ENCODE measurements at places on chromosomes 7 and 10.

DNA sequence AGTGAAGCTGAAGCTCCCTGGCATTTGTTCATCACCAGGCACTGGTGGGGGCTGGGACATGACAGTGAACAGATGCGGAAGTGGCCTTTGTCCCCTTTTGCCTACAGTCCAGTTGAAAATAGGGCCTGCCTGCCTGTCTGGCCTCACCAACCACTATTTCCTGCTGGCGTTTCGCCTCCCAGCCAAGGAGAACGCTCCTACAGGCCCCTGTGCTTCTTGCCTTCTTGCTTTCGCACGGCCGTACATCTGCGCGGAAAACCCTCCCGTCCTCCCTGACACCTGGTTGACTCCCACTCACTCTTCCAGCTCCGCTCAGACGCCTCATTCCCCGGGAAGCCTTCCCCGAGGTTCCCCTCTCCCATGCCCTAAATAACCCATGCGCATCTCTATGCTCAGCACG, 317.3 kb downstream of the PRPF18 start:
- no peak overlapping the region for H3K4me3 ChIP-seq
- no peak overlapping the region for H3K27ac ChIP-seq
- DNase-seq = no peak
- H3K4me1 ChIP-seq = peaks cover 2% of the 10 kb centered on the region
- no peaks in the 10 kb centered on the region for H3K36me3 ChIP-seq

- no peak for DNase-seq
- no peak overlapping the region for H3K27ac ChIP-seq
- H3K36me3 ChIP-seq = peaks cover 2% of the 10 kb centered on the region
- H3K27me3 ChIP-seq = peaks cover 42% of the 10 kb centered on the region
- H3K4me3 ChIP-seq = no peak overlapping the region
These were observed 486 bp upstream of the SORCS1 start for GRCh38 chr10:107164992-107165391.

DNA sequence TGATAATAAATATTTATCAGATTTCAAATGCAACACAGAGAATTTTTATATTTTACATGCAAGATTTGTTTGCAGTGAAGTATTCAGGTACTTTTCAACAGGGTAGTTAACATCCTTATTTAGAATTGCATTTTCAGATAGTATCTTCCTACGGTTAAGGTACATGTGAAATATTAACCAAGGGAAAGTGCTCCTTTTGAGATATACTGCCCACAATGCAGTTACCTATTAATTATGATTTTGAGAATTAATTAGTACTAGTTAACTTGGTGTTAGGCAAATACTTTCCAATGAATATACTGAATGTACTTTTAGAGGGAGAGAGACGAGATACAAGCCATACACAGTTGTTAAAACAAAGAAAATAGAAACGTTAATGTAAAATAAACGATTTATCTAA, 206.2 kb upstream of the YAE1 start:
- no peak overlapping the region for H3K27ac ChIP-seq
- H3K36me3 ChIP-seq = no peaks in the 10 kb centered on the region
- no peak for DNase-seq
- H3K4me1 ChIP-seq = peaks cover 4% of the 10 kb centered on the region

- peaks cover 23% of the 10 kb centered on the region for H3K4me1 ChIP-seq
- no peaks in the 10 kb centered on the region for H3K27me3 ChIP-seq
These were observed 107.2 kb downstream of the ARHGAP21 start for GRCh38 chr10:24616536-24616935.

DNA sequence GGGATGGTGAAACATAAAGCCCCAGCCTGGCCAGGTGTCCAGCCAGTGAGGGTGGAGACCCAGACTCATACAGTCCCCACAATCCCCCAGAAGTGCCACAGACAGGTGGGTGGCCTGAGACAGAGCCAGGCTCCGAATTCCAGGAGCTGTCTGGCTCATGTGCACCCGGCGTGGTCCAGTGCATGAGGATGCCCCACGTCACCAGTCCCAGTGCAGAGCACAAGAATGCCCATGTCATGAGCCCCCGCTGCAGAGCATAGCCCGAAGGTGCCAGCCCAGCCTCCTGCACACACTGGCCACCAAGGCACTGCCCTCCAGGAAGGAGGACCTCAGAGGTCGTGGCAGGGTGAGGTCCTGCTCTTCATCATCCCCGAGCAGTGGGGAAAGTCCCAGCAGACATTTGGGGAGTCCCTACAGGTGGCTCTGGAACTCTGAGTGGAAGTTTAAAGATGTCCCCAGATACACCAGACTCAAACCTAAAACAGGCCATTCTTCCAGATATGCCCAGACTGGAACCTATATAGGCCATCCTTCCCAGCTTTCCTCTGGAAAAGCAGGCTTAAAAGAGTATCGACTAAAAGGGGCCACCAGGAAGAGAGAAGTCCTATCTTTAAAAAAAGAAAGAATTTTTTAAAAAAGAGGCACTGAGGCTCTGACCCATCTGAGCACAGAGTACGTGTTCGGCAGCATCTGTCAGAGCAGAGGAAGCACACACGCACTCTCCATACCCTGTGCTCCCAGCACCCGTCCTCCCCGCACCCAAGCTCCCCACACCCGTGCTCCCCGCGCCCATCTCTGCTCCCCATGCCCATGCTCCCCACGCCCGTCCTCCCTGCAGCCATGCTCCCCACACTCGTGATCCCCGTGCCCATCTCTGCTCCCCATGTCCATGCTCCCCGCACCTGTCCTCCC, 11.5 kb downstream of the DIP2C start:
- peaks cover 3% of the 10 kb centered on the region for H3K27me3 ChIP-seq
- H3K36me3 ChIP-seq = no peaks in the 10 kb centered on the region
- no peak overlapping the region for H3K27ac ChIP-seq
- DNase-seq = no peak
- no peaks in the 10 kb centered on the region for H3K4me1 ChIP-seq
- H3K4me3 ChIP-seq = no peak overlapping the region

DNA sequence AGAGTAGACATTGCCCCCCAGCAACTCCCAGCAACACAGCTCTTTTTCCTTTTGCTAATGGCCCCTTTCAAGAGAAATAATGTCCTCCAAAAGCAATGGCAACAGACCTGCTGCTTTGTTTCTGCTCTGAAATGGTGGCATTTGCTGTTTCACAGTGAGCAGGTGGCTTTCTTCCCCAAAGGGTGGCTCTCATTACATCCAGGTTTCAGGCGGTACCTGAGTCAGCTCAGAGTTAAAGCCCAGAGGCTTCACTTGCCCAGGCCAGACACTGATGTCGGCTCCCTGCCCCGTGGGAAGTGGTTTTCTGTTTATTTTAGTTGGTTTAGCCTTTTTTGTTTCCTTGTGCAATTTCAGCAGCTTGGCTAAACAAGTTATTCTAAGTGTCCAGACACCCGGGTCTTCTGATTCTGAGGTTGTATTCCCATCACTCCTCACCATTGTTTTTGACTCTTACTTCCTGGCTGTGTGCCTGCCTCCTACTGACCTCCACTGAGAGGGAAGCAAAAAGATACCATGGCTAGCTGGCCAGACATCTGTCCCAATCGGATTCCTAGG, 7.8 kb upstream of the ATOH7 start:
- no peak overlapping the region for H3K4me3 ChIP-seq
- H3K4me1 ChIP-seq = no peaks in the 10 kb centered on the region
- H3K36me3 ChIP-seq = no peaks in the 10 kb centered on the region
- H3K27me3 ChIP-seq = no peaks in the 10 kb centered on the region

GRCh38 chr7:98562381-98562823, 54.7 kb upstream of the NPTX2 start:
- no peaks in the 10 kb centered on the region for H3K36me3 ChIP-seq
- DNase-seq = no peak
- no peak overlapping the region for H3K27ac ChIP-seq
- H3K4me3 ChIP-seq = no peak overlapping the region

DNA sequence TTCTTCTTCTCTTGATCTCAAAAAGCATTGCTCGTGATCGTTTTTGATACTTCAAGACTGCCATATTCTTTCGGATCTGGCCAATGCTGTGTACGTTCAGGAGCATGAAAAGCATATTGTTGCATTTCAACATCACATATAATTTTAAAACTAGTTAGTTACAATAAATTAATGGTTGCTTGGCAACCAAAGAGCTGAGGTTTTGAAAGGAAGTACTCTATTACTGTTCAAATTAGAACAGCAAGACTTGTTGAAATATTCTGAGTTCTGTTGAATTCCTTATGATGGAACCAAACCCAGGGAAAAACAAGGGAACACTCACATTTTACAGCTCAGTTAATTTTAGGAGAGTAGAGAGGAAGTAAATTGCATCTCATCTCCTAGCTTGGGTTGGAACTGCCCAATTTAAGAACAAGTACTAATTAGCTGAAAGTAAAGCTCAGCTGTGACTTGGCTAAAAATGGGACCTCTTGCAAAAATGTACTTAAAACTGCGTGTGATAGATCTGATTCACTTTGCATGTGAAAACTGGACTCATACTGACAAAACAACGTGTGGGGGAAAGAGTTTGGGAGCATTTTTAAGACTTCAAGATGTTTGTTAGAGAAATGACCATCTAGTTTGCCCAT, 21.2 kb downstream of the OR9A2 start:
- peaks cover 7% of the 10 kb centered on the region for H3K4me1 ChIP-seq
- no peak for DNase-seq
- H3K4me3 ChIP-seq = no peak overlapping the region

GRCh38 chr7:112485766-112486165, 5.0 kb downstream of the LSMEM1 start:
- no peak for DNase-seq
- H3K4me3 ChIP-seq = no peak overlapping the region
- H3K27me3 ChIP-seq = no peaks in the 10 kb centered on the region
- H3K27ac ChIP-seq = no peak overlapping the region
- peaks cover 3% of the 10 kb centered on the region for H3K4me1 ChIP-seq

DNA sequence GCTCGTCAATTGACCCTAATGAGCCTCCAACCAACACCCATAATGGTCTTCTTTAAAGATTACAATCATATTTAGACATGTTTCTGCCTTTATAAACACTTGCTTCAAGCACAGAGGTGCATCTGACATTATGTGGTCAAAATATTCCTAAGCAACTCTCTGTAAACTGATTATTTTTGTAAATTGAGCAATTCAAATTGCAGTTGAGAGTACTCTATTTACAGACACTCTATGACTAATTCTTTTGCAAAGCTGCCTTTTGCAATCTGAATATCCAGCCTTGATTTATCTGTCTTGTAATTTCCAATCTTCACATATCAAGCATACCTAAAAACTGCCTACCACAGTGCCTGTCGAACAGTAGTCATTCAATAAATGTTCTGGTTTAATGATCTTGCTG, 112.0 kb downstream of the PDE1C start:
- no peaks in the 10 kb centered on the region for H3K36me3 ChIP-seq
- H3K4me3 ChIP-seq = no peak overlapping the region
- no peak overlapping the region for H3K27ac ChIP-seq

GRCh38 chr7:57427146-57427545, 22.8 kb upstream of the ZNF716 start:
- DNase-seq = no peak
- H3K4me1 ChIP-seq = no peaks in the 10 kb centered on the region
- H3K36me3 ChIP-seq = no peaks in the 10 kb centered on the region
- H3K27ac ChIP-seq = no peak overlapping the region
- no peak overlapping the region for H3K4me3 ChIP-seq

GRCh38 chr7:79084423-79084822, 369.0 kb downstream of the MAGI2 start:
- no peaks in the 10 kb centered on the region for H3K4me1 ChIP-seq
- no peak overlapping the region for H3K27ac ChIP-seq
- no peak overlapping the region for H3K4me3 ChIP-seq
- H3K36me3 ChIP-seq = no peaks in the 10 kb centered on the region
- DNase-seq = no peak
- no peaks in the 10 kb centered on the region for H3K27me3 ChIP-seq

DNA sequence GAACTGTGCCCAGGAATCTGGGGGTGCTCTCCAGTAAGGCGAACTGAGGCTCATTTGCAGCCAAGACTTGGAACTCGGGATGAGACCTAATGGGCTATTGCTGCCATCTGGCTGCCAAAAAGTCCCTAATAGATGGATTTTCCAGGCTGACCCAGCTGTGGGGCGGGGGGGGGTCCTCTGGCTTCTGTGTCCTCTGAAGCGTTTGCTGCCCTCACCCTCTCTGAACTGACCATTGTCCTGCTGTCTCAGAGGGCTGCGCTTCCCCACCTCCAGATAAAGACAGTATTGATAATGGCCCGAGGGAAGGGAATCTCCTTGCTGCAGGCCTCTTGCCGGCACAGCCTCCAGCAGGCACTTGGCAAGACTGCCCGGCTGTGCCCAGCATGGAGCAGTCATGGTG, 46.6 kb downstream of the CLEC2L start:
- DNase-seq = no peak
- H3K27me3 ChIP-seq = no peaks in the 10 kb centered on the region
- peaks cover 11% of the 10 kb centered on the region for H3K36me3 ChIP-seq
- H3K4me3 ChIP-seq = no peak overlapping the region
- H3K27ac ChIP-seq = no peak overlapping the region
- peaks cover 9% of the 10 kb centered on the region for H3K4me1 ChIP-seq

- no peaks in the 10 kb centered on the region for H3K36me3 ChIP-seq
- peaks cover 2% of the 10 kb centered on the region for H3K27me3 ChIP-seq
- H3K4me1 ChIP-seq = no peaks in the 10 kb centered on the region
- no peak overlapping the region for H3K4me3 ChIP-seq
These were observed 55.6 kb upstream of the PNLIP start for GRCh38 chr10:116490028-116490662.

- H3K4me3 ChIP-seq = no peak overlapping the region
- DNase-seq = no peak
- H3K27me3 ChIP-seq = peaks cover 8% of the 10 kb centered on the region
- H3K4me1 ChIP-seq = peaks cover 5% of the 10 kb centered on the region
- no peaks in the 10 kb centered on the region for H3K36me3 ChIP-seq
These were observed 93.7 kb downstream of the EBF3 start for GRCh38 chr10:129870474-129870757.

GRCh38 chr10:46305079-46305818, 18.5 kb downstream of the ANTXRL start:
- DNase-seq = no peak
- H3K36me3 ChIP-seq = no peaks in the 10 kb centered on the region
- H3K27me3 ChIP-seq = no peaks in the 10 kb centered on the region
- H3K27ac ChIP-seq = no peak overlapping the region

DNA sequence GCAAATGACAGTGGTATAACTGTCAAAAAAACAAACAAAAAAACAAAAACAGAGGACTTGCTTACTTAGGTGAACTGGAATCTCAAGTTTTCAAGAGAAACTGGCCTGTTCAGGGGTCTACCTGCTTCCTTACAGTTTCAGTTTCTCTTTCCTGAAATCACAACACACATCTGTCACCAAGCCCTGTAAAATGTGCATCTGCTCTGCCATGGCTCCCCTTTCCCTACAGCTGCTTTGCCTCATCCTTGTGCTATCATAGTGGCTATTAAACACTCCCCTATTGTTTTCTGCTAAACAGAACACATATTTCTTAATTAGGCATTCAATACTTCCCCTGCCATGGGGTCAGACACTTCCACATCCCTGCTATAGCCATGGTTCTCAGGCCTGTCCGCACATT, 37.6 kb downstream of the CPED1 start:
- no peaks in the 10 kb centered on the region for H3K4me1 ChIP-seq
- H3K27me3 ChIP-seq = peaks cover 7% of the 10 kb centered on the region
- no peak overlapping the region for H3K27ac ChIP-seq

DNA sequence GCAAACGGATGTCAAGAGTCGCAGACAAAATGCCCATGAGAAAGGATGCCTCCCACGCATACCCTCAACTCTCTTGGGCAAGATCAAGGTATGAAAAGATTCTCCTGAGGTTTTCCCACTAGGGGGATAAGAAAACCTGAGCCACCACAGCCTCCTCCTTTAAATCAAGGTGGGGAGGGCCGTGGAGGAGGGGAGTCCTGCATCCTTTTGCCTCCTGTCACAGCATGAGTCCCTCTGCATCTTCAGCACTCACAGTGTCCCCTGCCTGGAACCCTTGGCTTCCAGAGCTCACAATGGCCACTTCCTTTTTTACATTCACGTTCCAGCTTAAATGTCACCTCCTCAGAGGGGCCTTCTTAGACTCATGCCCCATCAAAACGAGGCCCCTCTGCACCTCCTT, 207.6 kb downstream of the GLI3 start:
- H3K4me1 ChIP-seq = no peaks in the 10 kb centered on the region
- H3K36me3 ChIP-seq = no peaks in the 10 kb centered on the region
- H3K27ac ChIP-seq = no peak overlapping the region
- DNase-seq = no peak
- H3K27me3 ChIP-seq = no peaks in the 10 kb centered on the region

Data from activated naive CD4-positive, alpha-beta T cell treated with anti-CD3 and anti-CD28 coated beads for 36 hours (primary cell).